ENCODE measurements at places on chromosomes 6 and 20. TPM values are rescaled to one million over a fixed set of nuclear protein-coding genes. Genes with fewer than 3 reads are reported as not detected.

The TMEM217 gene
- 2.5 TPM for total RNA-seq

The NOX3 gene
- total RNA-seq: not detected

The YWHAB gene
- 76.7 TPM for total RNA-seq

The PDE7B gene
- total RNA-seq: 5.0 TPM

The MLIP gene
- total RNA-seq: not detected

The VNN1 gene
- total RNA-seq: not detected

The GPR6 gene
- total RNA-seq: not detected

Data from epithelial cell of alveolus of lung (primary cell).